ENCODE measurements at places on chromosomes 3 and 15.

- DNase-seq, result no peak
These were observed 10.0 kb upstream of the INO80 start for GRCh38 chr15:41125931-41126642.

DNA sequence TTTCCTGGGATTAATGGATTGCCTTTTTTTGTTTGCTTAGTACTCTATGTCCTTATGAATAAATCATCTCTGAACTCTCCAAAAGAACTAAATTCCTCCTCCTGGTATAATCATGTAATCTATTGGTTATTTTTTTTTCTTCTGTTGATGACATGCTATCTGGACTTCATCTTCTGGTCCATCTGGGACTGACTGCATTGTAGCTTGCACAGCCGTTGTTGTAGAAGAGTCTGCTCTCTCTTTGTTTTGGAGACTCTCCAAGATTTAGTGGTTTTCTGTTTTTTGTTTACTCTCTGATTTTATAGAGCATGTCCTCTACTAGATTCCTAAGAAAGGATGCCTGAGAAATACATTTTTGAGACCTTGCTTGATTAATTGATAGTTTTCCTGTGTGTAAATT is 19.1 kb downstream of the IREB2 start:
- no peak for DNase-seq

DNA sequence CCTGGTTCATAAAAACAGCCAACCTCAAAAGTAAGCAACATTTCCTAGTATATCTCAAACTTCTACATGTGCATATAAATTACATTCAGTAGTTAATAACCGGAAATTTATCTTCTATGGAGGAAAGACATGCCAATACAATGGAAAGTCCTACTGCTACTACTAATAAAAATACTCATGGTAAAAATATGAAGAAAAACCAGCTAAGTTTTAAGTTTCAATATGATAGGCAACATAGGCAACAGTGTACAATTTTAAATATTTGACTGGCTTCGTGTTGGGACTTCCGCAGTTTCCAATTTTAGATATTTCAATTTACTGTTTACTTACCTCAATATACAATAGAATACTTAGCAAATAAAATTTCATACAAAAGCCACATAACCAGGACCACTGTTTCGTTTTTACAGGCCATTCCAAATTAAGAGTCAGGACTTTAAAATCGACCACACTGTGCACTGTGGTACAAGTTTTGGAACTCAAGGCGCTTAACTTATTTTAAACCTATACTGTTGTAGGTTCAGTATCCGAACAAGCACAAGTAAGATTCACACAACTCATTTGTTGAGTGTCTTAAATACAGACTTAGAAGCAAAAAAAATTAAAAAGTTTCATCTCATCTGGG is 2.9 kb downstream of the NAA50 start:
- DNase-seq, result no peak

GRCh38 chr3:188634285-188634684 is 480.3 kb downstream of the LPP start:
- DNase-seq, result no peak
